ENCODE measurements at places on chromosomes 4 and X.

DNA sequence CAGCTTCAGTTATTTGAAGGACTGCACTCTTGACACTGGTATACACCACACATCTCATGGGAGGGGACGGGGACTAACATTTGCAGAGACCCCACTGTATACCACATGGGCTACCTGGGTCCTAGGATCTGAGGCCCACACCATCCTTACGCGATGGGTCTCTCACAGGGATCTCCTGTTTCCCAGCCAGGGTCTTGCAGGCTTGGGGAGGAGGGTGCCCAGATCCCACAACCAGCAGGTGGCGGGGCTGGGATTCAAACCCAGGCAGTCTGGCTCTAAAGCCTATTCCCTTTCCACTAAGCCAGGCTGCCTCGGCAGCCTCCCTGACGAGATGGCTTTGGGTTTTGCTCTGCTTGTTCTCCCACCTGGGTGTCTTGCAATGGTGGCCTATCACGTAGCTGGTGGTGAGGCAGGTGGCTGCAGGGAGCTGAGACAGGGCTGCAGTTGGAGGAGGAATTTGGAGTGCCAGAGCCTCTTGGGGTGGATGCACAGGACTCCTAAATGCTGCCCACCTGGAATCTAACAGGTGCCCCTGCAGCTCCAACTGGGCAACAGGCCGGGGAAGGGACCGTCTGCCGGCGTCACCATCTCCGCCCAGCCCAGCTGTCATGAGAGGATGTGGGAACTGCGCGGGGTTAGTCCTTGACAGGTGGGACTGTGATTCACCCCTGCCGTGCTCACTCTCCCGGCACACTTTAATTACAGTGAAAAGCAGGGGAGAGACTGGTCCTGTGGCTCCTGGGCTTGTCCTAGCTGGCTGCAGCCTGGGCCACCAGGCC is 110.7 kb downstream of the PSAPL1 start:
- DNase-seq, result no peak

GRCh38 chr4:178553201-178553600 is 1111.0 kb upstream of the AGA start:
- no peak for DNase-seq

DNA sequence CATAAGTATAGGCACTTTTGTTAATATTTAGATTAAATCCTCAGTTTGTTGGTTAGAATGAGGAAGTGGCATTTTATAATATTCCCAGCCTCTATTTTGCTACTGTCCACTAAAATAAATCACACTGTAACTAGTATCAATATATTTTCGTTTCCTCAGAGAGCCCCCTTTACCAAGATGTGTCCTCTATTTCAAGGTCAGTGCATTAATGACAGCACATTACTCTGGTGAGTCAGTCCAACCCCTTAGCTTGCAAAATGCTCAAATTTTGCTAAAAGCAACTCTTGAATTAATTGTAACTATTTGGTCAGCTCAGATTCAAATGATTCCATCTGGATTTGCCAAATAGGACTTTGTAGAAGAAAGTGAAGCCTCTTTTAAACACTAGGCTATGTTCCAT is 199.3 kb downstream of the PDHA2 start:
- no peak for DNase-seq

- peak; percentile 54 for DNase-seq
Measured at GRCh38 chr4:25862411-25863346, at the start of gene SEL1L3. TSS of gene SEL1L3 (minus strand) at chr4:25862988. CDS start at chr4:25862836, 152 bp downstream.

GRCh38 chr4:60944060-60944459 is 256.1 kb upstream of the ADGRL3 start:
- no peak for DNase-seq

GRCh38 chrX:2696698-2697215 is 5.7 kb downstream of the CD99 start:
- DNase-seq, result no peak

GRCh38 chr4:80027611-80028010 is 45.4 kb downstream of the ANTXR2 start:
- no peak for DNase-seq

- DNase-seq, result no peak
Measured at GRCh38 chr4:168694667-168695066, 197.8 kb downstream of the PALLD start.

- DNase-seq, result no peak
Measured at GRCh38 chr4:134787315-134787714, 585.7 kb upstream of the PABPC4L start.

DNA sequence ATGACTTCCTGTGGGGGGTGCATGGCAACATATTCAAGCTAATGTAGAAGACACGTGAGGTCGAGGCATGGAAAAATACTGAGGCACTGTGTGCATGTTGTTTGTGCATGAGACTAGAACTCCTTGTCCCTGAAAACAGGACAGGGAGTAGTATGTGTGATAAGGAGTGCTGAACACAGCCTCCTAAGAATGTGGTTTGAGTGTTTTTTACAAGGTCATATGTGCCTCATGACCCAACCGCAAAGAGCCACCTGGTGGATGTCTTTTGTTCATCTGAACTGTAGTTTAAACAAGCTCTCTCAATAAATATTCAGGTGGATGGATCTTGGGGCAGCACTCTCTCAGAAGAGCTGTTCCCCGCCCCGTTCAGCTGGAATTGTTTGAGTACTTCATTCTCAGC is 226.6 kb downstream of the NLGN4X start:
- DNase-seq, result no peak

DNA sequence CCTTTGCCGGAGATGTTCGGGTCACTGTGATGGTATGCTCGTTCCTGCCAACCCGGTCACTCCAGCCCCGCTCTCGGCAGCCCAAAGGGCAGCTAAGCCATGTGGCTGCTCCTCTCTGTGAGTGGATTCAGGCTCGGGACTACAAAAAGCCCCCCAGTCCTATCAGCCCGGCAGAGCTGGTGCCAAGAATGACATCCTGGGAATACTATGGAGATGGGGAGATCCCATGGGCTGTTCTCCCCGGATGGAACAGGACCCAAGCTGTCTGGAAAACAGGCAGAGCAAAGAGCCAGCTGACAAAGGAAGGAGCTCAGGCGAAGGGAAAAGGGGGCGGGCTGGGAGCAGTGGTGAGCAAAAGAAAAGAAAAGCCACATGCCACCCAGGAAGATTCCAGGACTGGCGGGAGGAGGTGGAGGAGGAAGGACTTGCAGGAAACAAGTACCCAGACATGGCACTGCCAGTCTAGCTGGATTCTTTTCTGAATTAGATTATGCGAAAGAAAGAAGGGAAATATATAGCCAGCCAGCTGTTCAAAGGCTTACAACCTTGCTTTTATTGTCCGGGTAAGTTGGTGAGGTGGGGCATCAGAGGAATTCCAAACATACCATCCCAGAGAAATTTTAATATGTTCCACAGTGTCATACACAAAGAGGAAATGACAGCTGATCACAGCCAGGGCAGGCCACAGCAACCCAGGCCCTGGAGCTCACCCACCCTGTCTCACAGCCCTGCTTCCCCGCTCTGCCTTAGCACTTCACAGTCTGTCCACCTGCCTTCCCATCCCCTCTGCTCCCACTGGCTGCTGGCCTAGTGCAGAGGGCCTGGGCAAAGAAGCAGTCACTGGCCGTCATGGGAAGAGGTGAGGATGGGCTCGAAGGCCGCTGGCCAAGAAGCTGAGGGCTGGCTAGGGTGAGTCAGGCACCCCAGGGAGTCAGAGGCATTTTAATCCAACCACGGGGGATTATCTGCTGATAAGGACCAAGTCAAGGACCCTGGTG is 3.4 kb downstream of the NDP start:
- no peak for DNase-seq

DNA sequence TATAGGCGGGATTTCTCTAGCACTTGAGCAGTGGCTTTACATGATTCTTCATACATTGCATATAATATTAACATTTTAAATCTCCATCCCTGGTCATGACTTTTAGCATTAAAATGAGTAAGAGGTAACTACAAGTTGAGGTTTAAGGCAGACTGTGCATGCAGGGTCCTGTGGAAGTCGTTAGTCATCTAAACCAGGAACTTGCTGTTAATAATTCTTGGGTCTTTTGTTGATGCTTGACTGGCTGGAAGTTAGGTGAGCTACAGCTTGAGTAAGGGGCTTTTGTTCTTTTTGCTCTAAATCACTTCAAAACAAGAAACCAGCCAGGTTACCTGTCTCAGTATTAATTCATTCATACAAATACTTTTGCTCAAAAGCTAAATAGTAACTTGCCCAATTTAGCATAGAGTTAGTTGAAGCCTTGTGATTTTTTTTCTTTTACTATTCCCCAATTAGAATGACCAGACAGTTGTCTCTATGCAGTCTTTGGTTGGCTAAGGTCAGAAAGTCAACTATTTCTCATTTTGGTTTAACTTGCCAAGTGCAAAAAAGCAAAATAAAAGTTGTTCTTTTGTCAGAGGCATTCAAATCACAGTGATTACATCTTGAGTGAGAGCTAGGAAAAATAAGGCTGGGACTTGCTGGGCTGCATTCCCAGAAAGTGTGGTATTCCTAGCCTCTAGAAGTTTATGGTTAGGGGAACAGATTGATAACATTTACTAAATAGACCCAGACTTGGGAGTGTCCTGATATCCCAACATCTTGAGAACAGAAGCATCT is 516.9 kb downstream of the PDHA2 start:
- DNase-seq, result no peak

DNA sequence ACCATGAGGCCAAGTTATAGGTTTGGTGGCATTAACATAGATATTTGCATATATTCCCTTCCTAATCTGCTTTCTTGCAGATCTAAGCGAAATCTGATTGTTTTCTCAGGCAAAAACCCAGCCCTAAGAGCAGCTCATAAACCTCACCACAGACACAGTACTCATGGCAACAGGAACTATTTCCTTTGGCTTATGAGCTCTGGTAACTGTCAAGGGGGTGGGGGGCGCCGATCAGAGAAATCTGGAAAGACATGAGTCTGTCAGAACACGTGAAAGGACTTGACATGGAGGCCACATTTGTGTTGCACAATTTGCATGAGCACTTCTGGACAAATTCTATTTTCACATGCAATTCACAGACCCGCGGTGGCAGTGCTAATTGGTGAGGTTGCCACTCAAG is 83.7 kb downstream of the MGST2 start:
- no peak for DNase-seq

DNA sequence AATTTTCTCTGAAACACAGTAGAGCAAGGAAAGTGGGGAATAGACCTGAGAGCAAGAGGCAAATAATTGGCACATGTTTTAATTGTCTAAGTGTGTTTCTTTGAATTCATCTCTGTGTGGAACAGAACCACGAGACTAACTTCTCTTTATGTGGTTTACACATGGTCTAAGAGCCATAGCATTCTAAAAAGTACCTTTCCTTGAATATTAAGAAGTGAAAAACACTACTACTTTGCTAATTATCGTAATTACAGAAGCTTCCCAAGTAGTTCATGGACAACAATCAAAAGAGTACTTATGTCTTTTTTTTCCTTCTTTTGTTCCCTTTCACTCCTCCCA is 2.9 kb upstream of the CYBB start:
- DNase-seq, result no peak

GRCh38 chr4:59565836-59566235 is 1634.3 kb upstream of the ADGRL3 start:
- DNase-seq, result no peak

GRCh38 chrX:110043506-110043905 is 40.6 kb downstream of the TMEM164 start:
- DNase-seq, result no peak

- DNase-seq, result no peak
Measured at GRCh38 chr4:6953751-6954380, 44.2 kb downstream of the TBC1D14 start.

- DNase-seq, result no peak
Measured at GRCh38 chr4:23934915-23935314, 45.1 kb upstream of the PPARGC1A start.

GRCh38 chr4:155984106-155984797 is 30.6 kb upstream of the CTSO start:
- DNase-seq, result no peak

- DNase-seq, result no peak
Measured at GRCh38 chr4:707929-708630, 2.4 kb downstream of the PCGF3 start.

DNA sequence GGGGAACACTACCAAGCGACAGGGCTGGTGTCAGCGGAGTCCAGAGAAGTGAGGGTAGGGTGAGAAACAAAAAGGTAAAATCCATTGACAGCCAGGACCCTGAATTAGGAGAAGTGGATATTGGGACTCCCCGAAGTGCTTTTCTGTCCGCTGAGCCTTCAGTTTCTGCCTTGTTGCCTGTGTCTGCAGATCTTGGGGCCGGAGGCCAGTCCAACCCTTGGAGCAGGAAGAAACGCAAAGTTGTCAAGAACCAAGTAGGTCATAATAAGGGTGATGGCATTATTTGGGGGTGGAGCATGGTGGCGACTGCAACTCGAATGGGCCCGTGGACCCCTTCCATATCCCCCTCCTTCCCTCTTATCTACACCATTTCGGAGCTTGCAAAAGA is 1.0 kb downstream of the ARMCX1 start:
- no peak for DNase-seq

- DNase-seq, result no peak
Measured at GRCh38 chr4:70844180-70844579, 4.5 kb upstream of the GRSF1 start.

DNA sequence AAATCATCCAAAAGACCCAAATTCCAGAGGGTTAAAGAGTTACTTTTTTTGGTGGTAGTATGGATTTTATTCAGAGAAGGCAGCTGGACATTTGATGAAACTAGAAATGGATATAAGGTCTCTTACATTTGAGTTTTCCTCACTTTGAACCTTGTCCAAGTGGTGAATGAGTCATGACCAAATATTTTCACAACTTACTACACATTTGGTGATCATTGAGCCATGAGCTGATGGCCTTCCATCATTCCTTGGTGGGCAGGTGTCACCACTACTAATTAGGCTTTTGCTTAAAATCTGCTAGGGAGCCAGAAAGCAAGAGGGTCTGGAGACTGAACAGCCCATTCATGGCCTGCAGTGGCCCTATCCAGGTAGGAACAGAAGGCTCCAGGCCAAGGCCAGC is 620.2 kb upstream of the INTU start:
- no peak for DNase-seq

Measured in stimulated activated CD4-positive, alpha-beta T cell treated with anti-CD3 and anti-CD28 coated beads, Interleukin-4, amount 100 ng/mL, for 48 hours (primary cell).